ENCODE measurements at places on chromosomes 4 and X.

- peak; percentile 49 for DNase-seq
These were observed 174.4 kb downstream of the FHIP1A start for GRCh38 chr4:151583157-151583914.

DNA sequence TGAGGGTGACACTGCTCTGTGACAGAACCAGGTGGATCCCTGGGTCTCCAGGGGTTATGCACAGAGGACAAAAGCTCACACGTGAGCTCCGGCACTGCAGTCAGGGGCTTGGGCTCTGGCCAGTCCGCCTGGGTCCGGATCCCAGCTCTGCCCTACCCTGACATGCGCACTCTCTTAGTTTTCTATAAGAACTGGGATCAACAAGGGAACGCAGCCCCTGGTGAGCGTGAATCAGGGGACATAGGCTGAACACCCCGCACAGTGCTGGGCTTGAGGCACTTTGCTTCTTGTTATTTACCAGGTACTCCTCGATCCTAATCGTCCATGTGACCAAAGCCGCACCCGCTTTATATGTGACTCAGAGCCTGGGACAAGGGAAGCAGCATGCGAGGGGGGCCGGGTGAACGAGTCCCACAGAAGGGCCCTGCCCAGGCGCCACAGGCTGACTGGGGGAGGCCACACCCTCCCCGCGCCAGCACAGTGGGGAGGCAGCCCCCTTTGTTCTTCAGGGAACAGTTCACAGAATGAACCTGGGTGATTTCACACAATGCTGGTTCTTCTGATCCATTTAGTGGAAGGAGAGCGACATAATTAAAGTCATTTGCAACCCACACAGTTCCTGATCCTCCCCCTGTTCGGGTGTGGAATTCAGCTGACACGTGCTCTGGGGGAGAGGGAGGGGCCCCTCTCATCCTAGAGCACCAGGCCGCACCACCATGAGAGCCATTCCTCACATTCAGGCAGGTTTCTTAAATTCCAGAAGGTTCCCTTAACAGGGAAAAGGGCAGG lies 55.5 kb downstream of the WFS1 start:
- DNase-seq: no peak

DNA sequence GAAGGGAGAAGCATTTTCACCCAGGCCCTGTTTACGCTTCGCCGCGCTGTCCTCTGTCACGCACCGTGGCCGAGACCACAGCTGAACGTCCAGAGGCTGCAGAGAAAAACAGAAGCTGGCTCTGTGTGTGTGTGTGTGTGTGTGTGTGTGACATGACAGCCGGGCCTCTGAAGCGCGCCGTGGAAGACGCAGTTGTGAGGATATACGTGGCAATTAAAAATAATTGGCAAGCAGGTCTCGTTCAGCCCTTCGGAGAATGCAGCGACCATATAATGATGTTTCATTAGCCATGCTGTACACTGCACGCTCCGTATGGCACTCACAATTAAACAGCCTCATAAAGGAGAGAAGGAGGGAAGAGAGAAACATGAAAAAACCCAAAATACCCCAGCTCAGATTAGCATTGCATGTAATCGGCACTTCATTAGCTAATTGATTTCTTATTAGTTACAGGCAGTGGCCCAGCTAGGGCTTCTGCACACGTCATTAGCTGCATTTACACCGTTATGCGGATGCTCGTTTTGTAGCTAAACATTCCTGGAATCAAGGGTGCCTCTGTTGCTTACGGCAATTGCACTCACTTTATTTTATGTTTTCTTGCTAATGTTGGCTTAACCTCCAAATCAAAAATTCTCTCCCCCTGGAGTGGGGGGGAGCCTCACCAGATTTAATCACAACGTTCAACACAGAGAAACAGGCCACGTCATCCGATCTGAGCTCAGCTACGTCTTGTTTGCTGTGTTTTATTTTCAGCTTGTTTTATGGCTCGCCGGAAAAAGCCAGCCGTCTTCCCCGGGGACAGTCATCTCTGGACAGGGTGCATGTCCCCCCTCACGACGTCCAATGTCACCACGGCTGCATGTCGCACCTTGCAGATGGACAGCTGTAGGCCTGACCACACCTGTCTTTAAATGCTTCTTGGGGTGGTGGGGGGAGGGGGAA lies 74.6 kb upstream of the SHOX start:
- no peak for DNase-seq

DNA sequence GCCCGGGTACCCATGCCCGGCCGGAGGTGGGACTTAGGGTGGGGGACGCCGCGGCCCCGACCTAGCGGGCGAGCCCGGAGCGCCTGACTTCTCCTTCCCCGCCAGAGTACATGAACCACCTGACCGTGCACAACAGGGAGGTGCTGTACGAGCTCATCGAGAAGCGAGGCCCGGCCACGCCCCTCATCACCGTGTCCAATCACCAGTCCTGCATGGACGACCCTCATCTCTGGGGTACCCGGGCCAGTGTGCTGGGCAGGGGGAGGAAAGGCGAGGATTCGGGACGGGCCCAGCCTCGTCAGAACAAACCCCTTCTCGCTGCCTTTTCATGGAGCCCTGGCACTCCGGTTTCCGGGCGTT lies 622 bp downstream of the TAFAZZIN start:
- DNase-seq: peak; percentile 66

DNA sequence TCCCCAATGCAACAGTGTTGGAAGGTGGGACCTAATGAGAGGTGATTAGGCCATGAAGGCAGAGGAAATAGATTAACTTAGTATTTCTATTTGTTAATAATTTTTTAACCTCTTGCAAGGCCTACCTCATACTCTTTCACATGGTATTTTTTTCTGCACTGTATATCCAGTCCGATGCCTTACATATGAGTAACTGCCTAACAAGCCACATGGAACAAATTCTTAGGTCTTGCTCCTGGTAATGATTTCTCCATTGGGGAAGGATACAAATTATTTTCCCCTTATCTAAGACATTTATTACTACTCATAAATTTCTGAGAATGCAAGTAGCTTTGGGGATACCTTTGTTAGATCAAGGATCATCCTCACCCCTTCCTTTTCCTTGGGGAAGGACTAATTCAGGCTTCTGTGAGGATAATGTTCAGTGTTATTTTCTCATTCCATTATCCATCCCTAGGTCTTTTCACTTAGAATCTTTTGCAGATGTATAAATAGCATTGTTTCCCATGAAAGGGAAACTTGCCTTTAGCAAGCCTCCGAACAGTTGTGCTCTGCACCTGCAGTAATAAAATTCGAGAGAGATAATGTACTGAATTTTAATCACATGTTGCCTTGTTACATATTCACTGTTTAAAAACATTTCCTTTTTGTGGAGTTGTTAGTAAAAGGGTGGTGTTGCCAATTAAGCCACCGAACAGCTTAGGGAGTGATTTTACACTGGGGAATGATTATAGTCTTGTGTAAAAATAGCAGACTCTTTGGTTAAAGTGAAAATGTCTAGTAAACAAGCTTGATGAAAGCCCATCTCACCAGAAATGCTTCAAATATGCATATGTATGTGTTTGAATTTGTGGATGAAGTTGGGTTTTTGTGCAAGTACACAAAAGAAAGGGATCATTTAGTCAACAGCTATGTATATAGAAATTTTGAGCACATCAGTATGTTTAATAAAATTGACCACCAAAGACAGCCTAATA lies 89.9 kb downstream of the CFAP299 start:
- no peak for DNase-seq

- no peak for DNase-seq
These were observed 50.3 kb downstream of the DKK2 start for GRCh38 chr4:106985830-106986229.

GRCh38 chr4:123776267-123776666 lies 379.7 kb downstream of the SPRY1 start:
- DNase-seq: no peak

DNA sequence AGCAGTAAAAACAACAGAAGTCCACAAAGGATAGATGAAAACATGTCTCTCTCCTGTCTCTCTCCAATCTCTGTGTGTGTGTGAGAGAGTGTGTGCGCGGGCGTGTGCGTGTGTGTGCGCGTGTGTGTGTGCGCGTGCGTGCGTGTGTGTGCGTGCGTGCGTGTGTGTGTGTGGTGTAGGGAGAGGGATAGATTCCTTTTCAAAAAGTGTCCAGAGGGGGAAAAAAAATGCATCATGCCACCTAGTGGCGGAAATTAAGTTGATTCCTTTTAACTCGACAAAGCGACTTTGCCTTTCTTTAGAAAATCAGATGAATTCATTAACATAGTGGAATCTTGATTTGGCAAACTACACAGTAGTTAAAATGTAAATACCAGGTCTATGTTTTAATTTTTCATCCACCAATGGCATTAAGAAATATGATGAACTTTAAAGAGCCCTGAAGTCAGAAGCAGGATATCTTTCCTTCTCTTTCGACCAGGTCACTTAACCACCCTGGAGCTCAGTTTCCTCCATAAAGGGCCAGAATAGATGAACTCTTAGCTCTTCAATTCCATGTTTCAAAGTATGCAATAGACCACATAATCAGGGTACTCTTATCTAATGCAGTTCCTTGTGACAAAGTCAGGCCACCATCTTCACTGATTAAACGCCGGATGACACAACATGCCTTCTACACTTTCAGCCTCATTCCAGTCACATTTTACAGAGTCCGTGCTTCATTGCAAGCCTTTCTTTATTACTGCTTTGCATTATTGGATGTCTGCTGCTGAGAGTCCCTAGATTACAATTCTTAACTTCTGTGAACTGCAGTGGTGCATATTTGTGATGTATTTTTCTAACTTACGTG lies 162.8 kb downstream of the FBXO8 start:
- peak; percentile 57 for DNase-seq

- DNase-seq: no peak
These were observed 72.4 kb downstream of the MAP9 start for GRCh38 chr4:155304375-155304774.
